Stimulated activated CD4-positive, alpha-beta T cell treated with anti-CD3 and anti-CD28 coated beads, Interleukin-2, amount 100 ng/mL, for 24 hours (primary cell): ENCODE measurements at places on chromosomes 7 and 10.

GRCh38 chr7:43737467-43738127 is 8.3 kb upstream of the COA1 start:
- DNase-seq: no peak

DNA sequence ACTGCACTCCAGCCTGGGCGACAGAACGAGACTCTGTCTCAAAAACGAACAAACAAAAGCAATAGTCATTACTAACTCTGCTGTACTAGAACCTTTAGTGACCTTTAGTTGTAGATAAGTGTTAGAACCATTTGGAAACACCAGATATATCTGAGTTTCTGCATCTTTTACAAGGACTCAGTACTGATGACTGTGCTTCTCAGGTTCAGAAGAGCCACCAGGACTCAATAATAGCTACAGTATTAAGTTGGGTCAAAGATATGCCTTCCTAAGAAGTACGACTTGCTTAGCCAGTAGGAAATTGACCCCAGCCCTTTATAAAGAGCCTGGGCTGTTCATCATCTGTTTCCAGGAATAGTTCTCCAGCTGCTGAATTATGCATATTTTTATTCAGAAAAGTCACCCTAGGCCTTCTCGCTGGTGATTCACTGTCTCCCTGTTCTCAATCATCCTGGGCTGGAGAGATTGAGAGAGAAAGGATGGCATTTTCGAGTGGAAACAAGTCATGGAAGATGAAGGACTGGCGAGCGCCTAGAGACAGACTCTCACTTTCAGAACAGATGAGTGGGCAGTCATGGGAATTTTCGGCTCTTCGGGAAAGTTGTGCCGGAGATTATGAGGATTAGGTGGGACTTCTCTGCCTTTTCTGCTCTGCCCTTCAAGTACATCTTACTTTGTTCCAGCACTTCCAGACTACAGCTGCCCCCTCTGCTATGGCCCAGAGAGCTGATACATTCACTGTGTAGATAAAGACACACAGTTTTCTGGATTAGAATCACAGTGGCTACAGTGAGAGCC is 316.1 kb downstream of the CCDC3 start:
- no peak for DNase-seq

- DNase-seq: no peak
These were observed 3.2 kb downstream of the IDI2 start for GRCh38 chr10:1022413-1022812.

DNA sequence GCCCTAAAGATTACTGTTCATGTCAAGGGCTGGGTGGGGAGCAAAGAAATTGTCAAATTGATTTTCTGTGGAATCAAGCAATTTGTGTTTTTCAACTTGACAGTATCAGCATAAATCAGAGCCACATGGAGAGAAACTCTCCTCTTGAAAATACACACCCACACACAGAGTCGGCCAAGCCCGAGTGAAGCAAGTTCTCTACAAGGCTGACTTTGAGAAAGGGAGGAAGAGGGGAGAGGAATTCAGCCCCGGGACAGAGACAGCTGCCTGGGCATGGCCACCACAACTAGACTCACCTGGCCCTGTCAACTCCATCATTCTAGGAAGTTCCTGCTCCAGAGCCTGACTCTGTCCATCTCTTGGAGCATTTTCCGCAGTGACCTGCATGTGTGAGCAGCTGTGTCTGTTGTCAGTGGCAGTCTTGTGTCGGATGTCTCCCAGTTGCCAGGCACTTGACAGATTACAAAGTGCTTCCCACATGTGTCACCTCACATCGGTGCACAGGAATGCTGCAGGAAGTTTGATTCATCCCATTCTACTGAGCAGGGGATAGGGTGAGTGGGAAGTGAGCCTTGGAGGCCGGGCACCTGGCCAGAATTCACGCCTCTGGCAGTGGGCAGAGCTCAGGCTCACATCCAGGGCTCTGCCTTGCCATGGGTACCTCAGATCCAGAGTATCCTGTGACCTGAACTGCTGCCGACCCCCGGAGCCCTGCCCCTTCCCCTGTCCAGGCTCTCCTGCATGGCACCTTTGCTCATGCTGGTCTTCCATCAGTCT is 37.9 kb downstream of the ADAM12 start:
- DNase-seq: no peak

GRCh38 chr10:26486304-26486703 is 48.2 kb downstream of the APBB1IP start:
- DNase-seq: no peak

GRCh38 chr7:117640465-117640864 is 160.6 kb downstream of the CFTR start:
- DNase-seq: no peak

GRCh38 chr7:10120936-10121335 is 852.7 kb upstream of the PHF14 start:
- DNase-seq: no peak

- DNase-seq: no peak
These were observed 30.7 kb downstream of the PRF1 start for GRCh38 chr10:70571636-70572439.

DNA sequence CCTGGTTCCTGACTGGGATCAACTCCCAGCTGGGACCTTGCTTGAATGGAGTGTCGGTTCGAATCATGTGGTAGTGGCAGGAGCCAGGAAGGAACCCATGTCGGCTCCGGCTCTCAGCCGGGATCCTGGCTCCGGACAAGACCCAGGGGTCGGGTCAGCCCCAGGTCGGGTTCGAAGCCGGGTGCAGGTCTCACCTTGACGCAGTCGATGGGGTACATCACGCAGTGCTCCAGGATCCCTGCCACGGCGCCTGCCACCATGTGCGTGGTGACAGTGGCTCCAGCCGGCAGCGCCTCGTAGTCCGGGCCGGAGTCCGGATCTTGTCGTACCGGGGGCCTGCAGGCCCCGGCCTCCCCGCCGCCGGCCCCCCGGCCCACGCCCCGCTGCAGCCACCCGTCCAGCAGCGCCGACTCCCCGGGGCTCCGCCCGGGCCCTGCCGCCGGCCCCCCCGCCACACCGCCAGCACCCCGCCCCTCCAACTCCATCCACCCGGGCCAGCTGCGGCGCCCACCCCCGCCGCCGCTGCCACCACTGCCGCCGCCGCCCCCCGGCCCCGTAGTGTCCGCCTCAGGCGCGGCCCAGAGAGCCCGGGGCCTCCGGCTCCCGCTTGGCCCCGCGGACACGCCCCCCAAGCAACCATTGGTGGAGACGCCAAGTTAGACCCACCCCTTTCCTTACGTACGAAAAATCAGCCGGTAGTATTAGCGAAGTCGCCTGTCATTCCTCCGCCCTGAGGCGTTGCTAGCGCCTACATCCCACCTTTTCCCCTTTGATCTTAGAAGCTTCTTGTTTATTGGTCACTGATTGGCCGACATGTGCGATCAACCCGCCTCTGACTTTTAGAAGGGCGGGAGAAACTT is at the start of gene SLC25A28:
SLC25A28 (minus strand) TSS at position 589 of the 860 bp plus-strand sequence; CDS start at position 485, 104 bp downstream.
- DNase-seq: peak; percentile 91

GRCh38 chr10:98414932-98415730 is at the start of gene PYROXD2:
TSS of gene PYROXD2 (minus strand) at chr10:98415182. CDS start at chr10:98415135, 47 bp downstream.
- peak; percentile 35 for DNase-seq

- no peak for DNase-seq
These were observed 3.8 kb downstream of the PTPRN2 start for GRCh38 chr7:158583810-158584209.

DNA sequence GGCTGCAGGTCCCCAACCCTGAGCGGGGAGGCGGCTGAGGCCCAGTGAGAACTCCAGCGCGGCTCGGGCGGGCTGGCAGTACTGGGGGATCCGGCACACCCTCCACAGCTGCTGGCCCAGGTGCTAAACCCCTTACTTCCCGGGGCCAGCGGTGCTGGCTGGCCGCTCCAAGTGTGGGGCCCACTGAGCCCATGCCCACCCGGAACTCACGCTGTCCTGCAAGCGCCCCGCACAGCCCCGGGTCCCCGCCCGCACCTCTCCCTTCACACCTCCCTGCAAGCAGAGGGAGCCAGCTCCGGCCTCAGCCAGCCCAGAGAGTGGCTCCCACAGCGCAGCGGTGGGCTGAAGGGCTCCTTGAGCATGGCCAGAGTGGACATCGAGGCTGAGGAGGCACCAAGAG is 25.0 kb downstream of the RNF133 start:
- no peak for DNase-seq

DNA sequence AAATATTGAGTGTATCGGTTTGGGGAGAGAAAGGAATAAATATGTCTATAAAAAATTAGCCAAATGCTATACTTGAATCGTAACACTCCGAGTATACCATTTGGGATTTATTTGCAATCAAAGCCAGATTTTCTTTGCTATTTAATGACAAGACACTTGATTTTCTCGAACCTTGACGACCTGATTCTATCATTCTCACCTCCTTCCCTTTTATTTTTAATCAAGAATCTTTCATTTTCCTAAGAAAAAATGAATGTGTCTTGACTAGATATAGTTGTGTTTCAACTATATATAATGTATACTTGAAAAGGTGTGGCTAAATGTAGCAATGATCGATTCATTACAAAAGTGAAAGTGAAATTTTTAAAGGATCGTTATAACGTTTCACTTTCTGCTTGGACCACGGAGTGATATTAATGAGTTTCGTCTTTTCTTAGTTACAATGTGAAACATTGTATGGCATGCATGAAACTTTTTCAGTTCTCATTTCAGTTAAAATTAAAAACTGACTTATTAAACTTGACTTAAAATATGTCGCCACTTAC is 562 bp downstream of the NUB1 start:
- no peak for DNase-seq

GRCh38 chr10:65419629-65420028 is 1506.2 kb upstream of the LRRTM3 start:
- DNase-seq: no peak

DNA sequence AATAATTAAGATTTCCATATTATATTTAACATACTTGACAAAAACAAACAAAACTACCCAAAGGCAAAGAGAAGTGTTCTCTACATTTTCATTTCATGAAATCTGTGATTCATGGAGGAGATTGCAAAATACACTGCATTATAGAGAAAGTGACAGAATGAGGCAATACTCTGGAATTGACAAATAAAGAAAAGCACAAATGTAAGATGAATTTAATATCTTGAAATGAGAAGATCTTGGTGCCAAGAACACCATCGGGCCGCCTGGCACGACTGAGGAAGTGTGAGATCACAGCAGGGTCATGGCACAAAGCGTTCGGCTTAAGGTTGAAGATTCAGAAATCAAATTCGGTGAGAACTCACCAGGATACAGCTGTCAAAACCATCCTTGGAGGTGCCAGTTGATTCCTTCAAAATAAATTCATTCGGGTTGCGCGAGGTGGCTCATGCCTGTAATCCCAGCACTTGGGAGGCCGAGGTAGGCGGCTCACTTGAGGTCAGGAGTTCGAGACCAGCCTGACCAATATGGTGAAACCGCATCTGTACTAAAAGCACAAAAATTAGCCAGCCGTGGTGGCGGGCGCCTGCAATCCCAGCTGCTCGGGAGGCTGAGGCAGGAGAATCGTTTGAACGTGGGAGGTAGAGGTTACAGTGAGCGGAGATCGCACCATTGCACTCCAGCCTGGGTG is 174.0 kb upstream of the PFKP start:
- DNase-seq: no peak

GRCh38 chr7:70072220-70072619 is 473.9 kb downstream of the AUTS2 start:
- no peak for DNase-seq

GRCh38 chr10:31723106-31723750 is 205.4 kb downstream of the ARHGAP12 start:
- DNase-seq: no peak

GRCh38 chr10:96089116-96089515 is 41.0 kb upstream of the ZNF518A start:
- no peak for DNase-seq

GRCh38 chr7:112770051-112770450 is 20.1 kb downstream of the TMEM168 start:
- DNase-seq: no peak

DNA sequence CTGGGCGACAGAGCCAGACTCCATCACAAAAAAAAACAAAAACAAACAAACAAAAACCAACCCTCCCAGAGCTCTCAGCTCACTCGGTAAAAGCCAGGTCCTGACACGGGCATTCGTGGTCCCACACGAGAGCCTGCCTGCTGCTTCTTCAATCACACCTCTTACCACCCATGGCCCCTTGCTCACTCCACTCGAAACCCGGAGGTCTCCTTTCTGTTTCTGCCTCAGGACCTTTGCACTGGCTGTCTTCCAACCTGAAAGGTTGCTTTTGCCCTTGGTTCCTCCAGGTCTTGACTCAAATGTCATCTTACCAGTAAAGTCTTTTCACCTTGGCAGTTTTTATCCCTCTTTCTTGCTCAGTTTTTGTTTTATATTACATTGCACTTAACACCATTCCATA is 169.6 kb downstream of the EVX1 start:
- DNase-seq: no peak

DNA sequence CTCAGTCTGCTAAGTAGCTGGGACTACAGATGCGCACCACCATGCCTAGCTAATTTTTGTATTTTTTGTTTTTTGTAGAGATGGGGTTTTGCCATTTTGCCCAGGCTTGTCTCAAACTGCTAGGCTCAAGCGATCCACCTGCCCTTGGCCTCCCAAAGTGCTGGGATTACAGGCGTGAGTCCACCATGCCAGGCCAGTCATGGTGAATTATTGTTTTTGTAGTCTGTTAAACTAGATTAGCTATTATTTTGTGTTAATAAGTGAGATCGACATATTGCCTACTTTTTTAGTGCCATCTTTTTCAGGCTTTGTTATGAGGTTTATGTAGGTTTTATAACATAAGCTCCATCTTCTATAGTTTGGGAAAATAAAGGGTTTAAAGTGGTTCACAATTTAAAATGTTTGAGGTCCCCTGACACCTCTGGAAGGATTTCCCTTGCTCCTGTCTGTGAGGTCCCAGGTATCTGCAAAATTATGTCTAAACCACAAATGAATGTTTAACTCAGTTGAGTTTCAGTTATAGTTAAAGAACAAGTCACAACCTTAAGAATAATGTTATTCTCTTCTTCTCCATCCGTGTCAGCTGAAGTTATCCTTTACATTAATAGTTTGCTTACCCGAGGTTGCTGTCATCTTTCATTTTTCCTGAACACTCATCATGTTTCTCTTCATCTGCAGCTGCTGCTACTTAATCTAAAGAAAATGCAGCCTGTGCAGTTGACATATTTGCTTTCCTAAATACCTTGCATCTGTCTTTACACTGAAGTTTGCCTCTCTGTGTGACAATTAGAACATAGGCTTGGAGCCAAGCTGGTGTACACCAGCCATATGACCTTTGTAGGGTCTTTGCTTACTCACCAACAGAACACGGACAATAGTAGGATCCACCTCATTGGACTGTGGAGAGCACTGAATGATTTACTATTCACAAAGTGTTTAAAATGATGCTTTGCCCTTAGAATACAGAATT is 8.9 kb upstream of the VSTM4 start:
- DNase-seq: no peak

GRCh38 chr7:66682350-66683093 is 53.8 kb downstream of the KCTD7 start:
- DNase-seq: peak; percentile 16

GRCh38 chr10:68954904-68955303 is 1.1 kb upstream of the DDX21 start:
- DNase-seq: no peak

GRCh38 chr10:77074104-77074624 is 563.4 kb downstream of the KCNMA1 start:
- DNase-seq: no peak

- no peak for DNase-seq
These were observed 5.5 kb downstream of the FOXL3 start for GRCh38 chr7:295155-296154.
